ENCODE measurements at places on chromosomes 16 and 17. TPM values are rescaled to one million over a fixed set of nuclear protein-coding genes. Genes with fewer than 3 reads are reported as not detected.

DNA sequence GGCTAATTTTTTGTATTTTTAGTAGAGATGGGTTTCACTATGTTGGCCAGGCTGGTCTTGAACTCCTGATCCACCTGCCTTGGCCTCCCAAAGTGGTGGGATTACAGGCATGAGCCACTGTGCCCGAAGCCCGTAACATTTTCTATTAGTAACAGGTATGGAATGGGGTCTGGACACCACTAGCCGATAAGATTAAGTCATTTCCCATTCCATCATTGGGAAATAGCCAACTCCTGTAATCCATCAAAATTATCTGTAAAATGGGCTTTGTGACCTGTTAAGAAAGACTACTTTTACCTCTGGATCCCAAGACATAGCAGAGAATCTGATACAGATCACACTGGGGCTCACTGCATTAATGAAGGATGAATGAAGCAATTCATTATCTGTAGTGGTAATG, 3.9 kb upstream of the LUC7L3 start:
- H3K4me3 ChIP-seq = no peak overlapping the region
- H3K27ac ChIP-seq = no peak overlapping the region
- no peaks in the 10 kb centered on the region for H3K27me3 ChIP-seq
- H3K4me1 ChIP-seq = peaks cover 3% of the 10 kb centered on the region
- no peak for DNase-seq

GRCh38 chr17:3526491-3526890, 31.1 kb downstream of the TRPV3 start:
- no peaks in the 10 kb centered on the region for H3K27me3 ChIP-seq
- no peak overlapping the region for H3K27ac ChIP-seq
- H3K4me3 ChIP-seq = no peak overlapping the region
- H3K36me3 ChIP-seq = no peaks in the 10 kb centered on the region

- H3K4me3 ChIP-seq = no peak overlapping the region
- no peaks in the 10 kb centered on the region for H3K27me3 ChIP-seq
- no peak overlapping the region for H3K27ac ChIP-seq
- DNase-seq = no peak
- no peaks in the 10 kb centered on the region for H3K4me1 ChIP-seq
- no peaks in the 10 kb centered on the region for H3K36me3 ChIP-seq
These were observed 2.6 kb upstream of the ACSM3 start for GRCh38 chr16:20761175-20761574.

GRCh38 chr16:82199209-82199608, 29.2 kb upstream of the MPHOSPH6 start:
- no peaks in the 10 kb centered on the region for H3K27me3 ChIP-seq
- H3K27ac ChIP-seq = no peak overlapping the region
- H3K4me1 ChIP-seq = no peaks in the 10 kb centered on the region
- no peak for DNase-seq
- H3K36me3 ChIP-seq = no peaks in the 10 kb centered on the region

DNA sequence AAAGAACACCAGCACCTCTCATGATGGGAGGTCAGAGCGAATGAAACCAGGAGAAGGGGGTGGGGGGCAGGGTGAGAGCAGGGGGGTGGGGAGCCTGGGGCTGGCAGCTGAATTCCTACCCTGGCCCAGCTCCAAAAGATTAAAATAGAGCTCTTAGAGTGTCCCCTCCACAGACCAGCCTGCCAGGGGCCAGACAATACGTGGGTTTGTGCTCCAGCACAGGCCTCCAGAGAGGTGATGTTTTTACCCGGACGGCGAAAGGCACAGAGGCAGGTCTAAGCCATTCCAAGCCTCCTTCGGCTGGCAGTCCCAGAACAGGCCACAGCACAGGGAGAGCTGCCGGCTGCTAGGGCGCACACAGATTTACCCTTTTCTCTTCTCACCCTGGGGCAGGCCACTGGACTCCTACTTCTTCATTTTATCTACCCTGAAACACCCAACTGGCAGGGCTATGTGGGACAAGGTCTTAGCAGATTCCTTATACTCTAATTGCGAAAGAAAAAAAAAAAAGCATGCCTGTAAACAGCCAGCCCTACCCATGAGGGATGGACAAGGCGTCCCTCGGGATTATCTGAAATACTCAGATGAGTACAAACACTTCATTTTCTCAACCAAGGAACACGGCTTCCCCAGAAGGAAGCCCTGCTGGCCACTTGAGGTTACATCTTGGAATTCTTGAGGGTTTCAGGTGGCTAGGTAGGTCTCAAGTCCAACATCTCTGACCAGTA, 71.9 kb upstream of the NOG start:
- peaks cover 11% of the 10 kb centered on the region for H3K4me1 ChIP-seq
- H3K4me3 ChIP-seq = no peak overlapping the region
- no peaks in the 10 kb centered on the region for H3K27me3 ChIP-seq
- no peaks in the 10 kb centered on the region for H3K36me3 ChIP-seq
- DNase-seq = peak; percentile 28

DNA sequence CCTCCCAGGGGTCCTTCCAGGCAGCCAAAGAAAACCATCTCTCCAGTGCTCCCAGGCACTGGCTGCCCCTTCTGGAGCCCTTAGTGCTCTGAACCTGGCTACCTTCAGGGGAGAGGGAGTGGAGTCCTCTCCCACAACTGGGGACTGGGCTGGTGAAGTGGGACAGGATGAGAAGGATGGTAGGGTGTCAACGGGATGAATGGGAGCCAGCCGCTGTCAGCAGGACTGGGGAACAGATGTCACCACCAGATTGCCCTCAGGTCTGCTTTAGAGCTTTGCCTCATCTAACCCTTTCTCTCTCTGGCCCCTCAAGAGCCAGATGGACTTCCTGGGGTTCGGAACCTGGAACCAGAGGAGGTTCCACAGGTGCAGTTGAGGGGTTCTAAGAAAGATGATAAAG, 488 bp upstream of the SEBOX start:
- H3K4me3 ChIP-seq = no peak overlapping the region
- peaks cover 7% of the 10 kb centered on the region for H3K4me1 ChIP-seq
- H3K36me3 ChIP-seq = no peaks in the 10 kb centered on the region
- no peak overlapping the region for H3K27ac ChIP-seq
- no peaks in the 10 kb centered on the region for H3K27me3 ChIP-seq

GRCh38 chr17:44925731-44926697, 10.7 kb upstream of the GFAP start:
- no peaks in the 10 kb centered on the region for H3K27me3 ChIP-seq
- no peak overlapping the region for H3K27ac ChIP-seq
- DNase-seq = no peak
- H3K4me1 ChIP-seq = peaks cover 21% of the 10 kb centered on the region

DNA sequence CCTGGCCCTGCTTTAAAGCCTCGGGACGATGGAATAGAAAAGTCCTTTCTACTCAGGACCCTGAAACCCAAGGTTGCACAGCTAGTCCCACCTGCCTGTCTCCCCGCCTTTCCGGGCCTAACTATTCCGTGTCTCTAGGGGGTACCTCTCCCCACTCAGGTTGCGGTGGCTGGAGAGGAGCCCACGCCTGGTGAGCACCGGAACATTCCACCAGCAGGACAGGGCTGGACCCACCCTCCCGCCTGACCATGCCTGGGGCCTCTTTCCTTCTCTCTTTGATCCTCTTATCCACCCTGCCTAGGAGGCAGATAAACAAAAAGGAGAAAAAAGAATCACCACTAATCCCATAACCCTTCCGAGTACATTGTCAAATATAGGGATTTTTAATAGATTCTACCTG, 10.9 kb downstream of the LLGL2 start:
- peaks cover 23% of the 10 kb centered on the region for H3K4me1 ChIP-seq
- no peak overlapping the region for H3K27ac ChIP-seq
- no peaks in the 10 kb centered on the region for H3K36me3 ChIP-seq
- H3K4me3 ChIP-seq = no peak overlapping the region

- H3K36me3 ChIP-seq = no peaks in the 10 kb centered on the region
- H3K27me3 ChIP-seq = no peaks in the 10 kb centered on the region
- DNase-seq = no peak
- H3K4me3 ChIP-seq = no peak overlapping the region
- peaks cover 22% of the 10 kb centered on the region for H3K4me1 ChIP-seq
These were observed 255.3 kb upstream of the CDH11 start for GRCh38 chr16:65377195-65377594.

DNA sequence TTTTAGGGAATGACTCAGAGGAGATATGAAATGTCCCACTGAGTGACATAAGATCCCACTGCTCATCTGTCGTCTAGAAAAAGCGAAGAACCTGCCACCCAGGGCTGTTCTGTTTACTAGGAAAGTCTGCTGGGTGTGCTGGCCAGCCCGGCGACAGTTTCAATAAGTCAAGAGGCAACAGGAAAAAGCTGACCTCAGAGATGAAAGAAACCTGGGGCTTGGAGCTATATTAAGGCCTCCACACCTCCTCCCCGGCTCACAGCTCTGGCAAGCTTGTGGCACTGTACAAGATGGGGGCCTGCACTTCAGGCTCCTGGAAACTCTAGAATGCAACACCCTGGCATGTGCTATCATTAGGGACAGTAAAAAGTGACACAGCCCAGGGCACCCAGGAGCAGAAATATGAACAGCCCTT, 10.6 kb downstream of the ZFHX3 start:
- no peak overlapping the region for H3K27ac ChIP-seq
- no peak for DNase-seq
- peaks cover 87% of the 10 kb centered on the region for H3K27me3 ChIP-seq
- no peaks in the 10 kb centered on the region for H3K36me3 ChIP-seq
- H3K4me1 ChIP-seq = peaks cover 70% of the 10 kb centered on the region

GRCh38 chr17:2171702-2172076, 116.8 kb downstream of the HIC1 start:
- no peaks in the 10 kb centered on the region for H3K4me1 ChIP-seq
- no peak overlapping the region for H3K27ac ChIP-seq
- H3K27me3 ChIP-seq = no peaks in the 10 kb centered on the region
- H3K36me3 ChIP-seq = no peaks in the 10 kb centered on the region
- no peak overlapping the region for H3K4me3 ChIP-seq

DNA sequence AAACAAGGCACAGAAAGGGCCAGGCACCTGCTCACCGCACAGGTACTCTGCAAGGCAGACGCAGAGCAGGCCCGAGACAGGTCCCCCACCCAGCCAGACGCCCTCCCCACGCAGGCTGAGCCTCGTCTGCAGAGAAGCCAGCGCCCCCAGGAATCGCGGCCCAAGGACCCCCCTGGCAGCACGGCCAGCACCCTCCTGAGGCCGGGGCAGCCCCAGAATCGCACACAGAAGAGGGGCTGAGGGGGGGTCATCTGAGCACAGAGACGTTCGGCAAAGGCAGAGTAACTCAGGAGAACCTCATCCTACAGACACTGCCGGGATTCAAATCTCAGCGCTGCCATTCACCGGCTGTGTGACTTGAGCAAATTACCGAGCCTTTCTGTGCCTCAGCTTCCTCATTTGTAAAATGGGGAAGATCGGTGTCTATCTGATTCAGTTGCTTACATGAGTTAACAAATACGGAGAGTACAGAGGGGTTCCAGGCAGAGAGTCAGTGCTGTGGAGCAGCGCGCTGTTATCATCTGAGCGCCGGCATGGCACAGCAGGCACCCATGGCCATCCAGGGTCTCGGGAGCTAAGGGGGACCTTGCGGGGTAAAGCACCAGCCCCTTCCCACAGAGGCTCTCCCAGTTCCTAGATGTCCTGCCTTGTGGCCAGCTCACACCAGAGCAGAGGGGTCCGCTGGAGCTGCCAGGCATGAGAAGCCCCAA, 10.4 kb downstream of the EMC6 start:
- no peak for DNase-seq
- no peaks in the 10 kb centered on the region for H3K27me3 ChIP-seq
- no peaks in the 10 kb centered on the region for H3K36me3 ChIP-seq
- no peak overlapping the region for H3K4me3 ChIP-seq
- H3K4me1 ChIP-seq = peaks cover 9% of the 10 kb centered on the region

- H3K36me3 ChIP-seq = no peaks in the 10 kb centered on the region
- H3K4me3 ChIP-seq = no peak overlapping the region
- no peak for DNase-seq
- H3K27ac ChIP-seq = no peak overlapping the region
- no peaks in the 10 kb centered on the region for H3K27me3 ChIP-seq
- no peaks in the 10 kb centered on the region for H3K4me1 ChIP-seq
These were observed 13.8 kb upstream of the GFAP start for GRCh38 chr17:44928950-44929720.

DNA sequence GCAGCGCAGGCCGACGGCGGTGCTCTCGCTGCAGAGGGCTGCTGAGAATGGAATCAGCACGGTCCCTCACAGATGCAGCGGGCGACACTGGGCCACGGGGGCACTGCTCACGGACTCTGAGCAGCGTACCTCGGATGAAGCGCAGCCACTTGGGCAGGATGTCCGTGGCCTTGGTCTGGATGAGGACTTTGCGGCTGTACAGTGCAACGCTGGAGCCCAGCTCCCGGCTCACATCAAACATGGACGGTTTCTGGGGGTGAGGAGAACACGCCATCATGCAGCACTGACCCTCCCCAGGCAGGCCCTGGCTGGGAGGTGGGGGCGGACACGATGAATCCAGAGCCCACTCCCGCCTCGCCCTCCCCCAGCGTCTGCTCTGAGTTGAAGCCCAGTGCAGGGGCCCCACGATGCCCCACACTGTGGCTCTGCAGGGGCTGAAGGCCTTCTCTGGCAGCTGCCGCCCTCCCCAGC, 18.1 kb downstream of the DNASE1 start:
- no peaks in the 10 kb centered on the region for H3K36me3 ChIP-seq
- no peak overlapping the region for H3K4me3 ChIP-seq
- H3K4me1 ChIP-seq = no peaks in the 10 kb centered on the region

GRCh38 chr17:80423536-80424225, 8.7 kb downstream of the ENDOV start:
- no peak overlapping the region for H3K27ac ChIP-seq
- DNase-seq = no peak
- H3K36me3 ChIP-seq = no peaks in the 10 kb centered on the region
- H3K4me1 ChIP-seq = peaks cover 13% of the 10 kb centered on the region
- no peaks in the 10 kb centered on the region for H3K27me3 ChIP-seq
- H3K4me3 ChIP-seq = no peak overlapping the region

DNA sequence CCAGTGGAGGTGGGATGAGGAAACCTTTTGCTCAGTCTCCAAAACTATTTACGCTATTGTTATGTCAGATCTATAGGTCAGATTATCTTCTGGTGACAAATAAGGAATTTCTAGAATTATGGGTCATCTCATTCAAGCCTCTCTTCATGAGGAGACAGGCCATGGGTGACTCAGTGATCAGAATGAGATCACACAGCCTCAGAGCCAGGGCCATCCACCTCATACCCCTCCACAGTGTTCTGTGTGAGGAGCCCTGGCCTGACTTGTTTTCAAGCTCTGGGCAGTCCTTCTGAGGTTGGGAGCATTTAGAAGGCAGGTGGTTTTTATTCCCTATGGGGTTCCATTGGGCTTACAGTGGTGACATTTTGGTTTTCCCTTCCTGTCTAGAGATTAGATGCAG, 26.5 kb downstream of the YPEL2 start:
- DNase-seq = no peak
- no peaks in the 10 kb centered on the region for H3K27me3 ChIP-seq
- H3K4me3 ChIP-seq = no peak overlapping the region
- H3K27ac ChIP-seq = no peak overlapping the region

GRCh38 chr17:55990332-55991006, 162.8 kb upstream of the ANKFN1 start:
- H3K27ac ChIP-seq = no peak overlapping the region
- H3K4me1 ChIP-seq = peaks cover 11% of the 10 kb centered on the region
- H3K27me3 ChIP-seq = no peaks in the 10 kb centered on the region

Gene DPEP3
- total RNA-seq = 0.19 TPM

Gene PRSS36
- 0.30 TPM for total RNA-seq

Gene KRT34
- not detected for total RNA-seq

Gene TBC1D3G
- total RNA-seq = not detected

Gene CCDC200
- not detected for total RNA-seq

Gene MRPS7
- total RNA-seq = 43.3 TPM

Gene RAI1
- total RNA-seq = 27.4 TPM

Gene AMFR
- 51.3 TPM for total RNA-seq

Gene ABCC3
- total RNA-seq = not detected

Gene CCL3
- total RNA-seq = not detected

Gene RNF40
- total RNA-seq = 45.6 TPM

Gene SLC35G3
- total RNA-seq = not detected

Gene AHSP
- not detected for total RNA-seq

Gene SLC38A7
- 9.8 TPM for total RNA-seq
